ENCODE measurements at places on chromosomes 4 and X. TPM values are rescaled to one million over a fixed set of nuclear protein-coding genes. Genes with fewer than 3 reads are reported as not detected.

Gene TCEAL7
- total RNA-seq = 74.1 TPM

Gene FAM9A
- not detected for total RNA-seq

Gene CLCN4
- 5.4 TPM for total RNA-seq

Gene ARSH
- not detected for total RNA-seq

Gene MCF2
- total RNA-seq = 0.47 TPM

Gene SPACA5
- not detected for total RNA-seq

Gene TEX13C
- not detected for total RNA-seq

Gene PNMA6A
- total RNA-seq = 1.4 TPM

Gene SH3TC1
- total RNA-seq = 0.26 TPM

Gene NLGN3
- total RNA-seq = 0.95 TPM

Gene VCX
- not detected for total RNA-seq

Gene GABRA4
- not detected for total RNA-seq

Gene EGF
- 0.26 TPM for total RNA-seq

Gene GYPA
- total RNA-seq = not detected

Gene F11
- not detected for total RNA-seq

Gene RAB28
- total RNA-seq = 6.0 TPM

Gene RPA4
- 0.63 TPM for total RNA-seq

Gene ZCCHC18
- total RNA-seq = 0.69 TPM

Gene AMBN
- not detected for total RNA-seq

Gene PCSK1N
- 0.09 TPM for total RNA-seq

Gene SMIM31
- total RNA-seq = not detected

Gene DHX15
- 106 TPM for total RNA-seq

Gene PAGE4
- not detected for total RNA-seq

Gene CNGA1
- not detected for total RNA-seq

Gene KLF3
- 11.2 TPM for total RNA-seq

Gene DOCK11
- 26.3 TPM for total RNA-seq

Gene SMR3B
- not detected for total RNA-seq

Gene PRSS12
- total RNA-seq = 40.7 TPM

Gene SLC2A9
- 2.5 TPM for total RNA-seq

Gene GAGE12H
- total RNA-seq = not detected

Gene PABPC1L2B
- total RNA-seq = not detected

Gene FGD1
- total RNA-seq = 3.6 TPM

Gene PPP1R3F
- 12.8 TPM for total RNA-seq

Gene PNMA5
- not detected for total RNA-seq

All from bronchial smooth muscle cell (primary cell).